ENCODE measurements at places on chromosomes 3 and 15.

GRCh38 chr3:195849322-195850074 lies 37.8 kb upstream of the MUC4 start:
- no peak for DNase-seq

DNA sequence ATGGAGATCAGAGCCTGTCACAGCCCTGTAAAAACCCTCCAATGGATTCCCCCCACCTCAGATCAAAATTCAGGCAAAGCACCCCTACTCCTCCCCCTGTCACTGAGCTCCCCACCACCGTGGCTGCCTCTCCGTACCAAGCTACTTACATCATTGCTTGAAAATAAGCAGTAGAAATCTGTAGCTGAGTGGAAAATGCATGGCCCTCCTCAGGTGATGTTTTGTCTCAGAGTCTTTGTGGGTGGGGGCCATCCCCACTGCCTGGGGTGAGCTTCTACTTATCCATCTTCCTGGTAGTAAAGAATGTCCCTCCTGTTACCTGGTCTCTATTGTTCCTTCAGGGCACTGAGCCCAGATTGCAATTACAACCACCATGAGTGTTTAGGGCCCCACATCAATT lies 34.5 kb downstream of the SLCO2A1 start:
- DNase-seq, result no peak

GRCh38 chr15:60362321-60363086 lies 35.3 kb downstream of the ANXA2 start:
- no peak for DNase-seq

DNA sequence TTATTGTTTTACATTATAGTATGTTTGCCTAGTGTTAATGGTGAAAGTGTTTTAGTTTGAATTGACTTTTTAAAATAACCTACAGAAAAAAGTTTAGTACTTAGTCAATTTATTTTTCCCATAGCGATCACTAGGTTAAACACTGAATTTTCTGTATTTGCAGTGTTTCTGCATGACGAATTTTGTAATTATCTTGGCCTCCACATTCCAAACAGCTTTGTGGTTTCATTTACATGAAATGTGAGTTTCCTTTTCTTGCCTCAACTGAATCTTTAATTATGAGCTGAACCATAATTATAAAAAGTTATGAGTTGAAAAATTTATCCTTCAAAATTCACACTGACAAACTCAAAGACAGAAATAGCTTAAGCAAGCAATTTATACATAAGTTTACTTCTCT lies 235.5 kb downstream of the CTNNB1 start:
- DNase-seq, result no peak

DNA sequence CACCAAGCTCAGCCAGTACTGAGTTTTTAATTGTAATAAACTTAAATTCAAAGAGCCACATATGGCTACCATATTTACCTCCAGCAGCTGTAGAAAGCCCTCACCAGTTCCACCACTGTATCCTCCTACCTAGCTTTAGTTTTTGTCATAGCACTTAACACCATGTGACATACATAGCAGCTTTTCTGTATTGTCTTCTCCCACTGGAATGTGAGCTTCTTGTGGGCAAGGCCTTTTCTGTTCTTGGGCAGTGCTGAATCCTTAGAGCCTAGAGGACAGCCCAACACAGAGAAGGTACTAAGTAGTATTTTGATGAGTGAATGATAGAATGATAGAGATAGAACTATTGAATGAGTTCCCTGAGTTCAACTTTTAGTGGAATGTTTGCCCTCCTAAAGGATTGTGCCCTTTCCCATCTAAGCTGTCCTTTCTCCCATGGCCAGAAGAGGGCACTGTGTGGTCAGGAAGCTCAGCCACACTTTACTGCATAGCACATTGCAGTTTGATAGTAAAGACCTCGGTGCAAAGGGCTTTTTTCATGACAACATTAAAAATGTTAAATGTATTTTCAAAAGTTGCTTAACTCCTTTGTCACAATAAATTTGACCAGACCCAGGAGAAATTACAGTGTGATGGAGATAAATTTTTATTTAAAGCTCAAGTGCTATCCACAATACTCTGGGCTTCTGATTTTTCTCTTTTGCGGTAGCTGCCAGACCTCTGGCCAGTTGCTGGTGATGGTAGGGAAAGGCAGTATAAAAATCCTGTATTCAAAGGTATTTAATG lies 115.8 kb downstream of the GHSR start:
- peak; percentile 67 for DNase-seq

GRCh38 chr3:139935016-139935865 lies at the start of gene CLSTN2:
TSS of gene CLSTN2 (plus strand) at chr3:139935185.
- peak; percentile 79 for DNase-seq

- no peak for DNase-seq
Observed at GRCh38 chr15:72135719-72136118, 17.5 kb downstream of the SENP8 start.

DNA sequence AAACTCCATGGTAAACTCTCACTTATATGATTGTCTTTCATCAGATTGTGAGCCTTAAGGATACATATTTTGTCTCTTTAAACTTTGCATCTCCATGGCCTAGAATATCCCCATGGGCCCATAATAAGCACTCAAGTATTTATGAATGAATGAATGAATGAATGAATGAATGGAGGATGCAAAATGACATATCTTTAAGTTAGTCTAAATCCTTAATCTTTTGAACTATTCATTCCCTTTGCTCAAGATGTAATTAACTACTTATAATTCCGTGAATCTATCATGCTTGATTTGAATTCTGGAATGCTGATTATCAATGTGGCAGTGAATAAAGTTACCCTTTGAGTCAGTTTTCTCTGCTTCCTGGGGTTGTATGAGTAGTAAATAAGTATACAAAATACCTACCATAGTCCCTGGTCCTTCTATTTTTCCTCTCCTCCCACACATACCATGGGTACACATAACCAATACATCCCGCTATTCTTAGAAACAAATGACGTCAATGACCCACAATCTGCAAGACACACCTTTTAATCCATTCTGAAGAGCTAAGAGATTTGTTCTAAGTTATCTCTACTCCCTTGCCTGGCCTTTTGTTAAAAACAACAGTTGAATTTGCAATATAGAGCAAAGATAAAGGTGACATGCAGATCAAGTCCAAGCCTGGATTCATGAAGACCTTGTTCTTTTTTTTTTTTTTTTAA lies 94.5 kb downstream of the FBN1 start:
- DNase-seq, result no peak

GRCh38 chr3:97821287-97821773 lies 481 bp upstream of the CRYBG3 start:
- DNase-seq, result peak; percentile 79

DNA sequence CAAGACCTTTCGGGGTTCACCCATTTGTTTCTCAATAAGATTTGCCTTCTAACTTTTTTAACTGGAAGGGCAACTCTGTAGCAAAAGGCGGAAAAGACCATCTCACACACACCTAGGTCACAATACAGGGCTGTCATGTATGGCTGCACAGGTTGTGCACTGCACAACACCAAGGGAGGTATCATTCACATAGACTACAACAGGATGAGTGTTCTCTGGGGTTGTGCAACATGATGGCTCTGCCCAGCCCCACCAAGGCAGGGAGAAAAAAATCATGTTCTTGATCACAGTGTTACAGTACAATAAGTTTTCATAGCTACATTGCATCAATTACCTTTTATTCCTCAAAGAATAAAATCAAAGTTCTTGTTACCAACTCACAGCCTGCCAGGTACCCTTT lies 52.8 kb downstream of the ANXA2 start:
- DNase-seq, result no peak

DNA sequence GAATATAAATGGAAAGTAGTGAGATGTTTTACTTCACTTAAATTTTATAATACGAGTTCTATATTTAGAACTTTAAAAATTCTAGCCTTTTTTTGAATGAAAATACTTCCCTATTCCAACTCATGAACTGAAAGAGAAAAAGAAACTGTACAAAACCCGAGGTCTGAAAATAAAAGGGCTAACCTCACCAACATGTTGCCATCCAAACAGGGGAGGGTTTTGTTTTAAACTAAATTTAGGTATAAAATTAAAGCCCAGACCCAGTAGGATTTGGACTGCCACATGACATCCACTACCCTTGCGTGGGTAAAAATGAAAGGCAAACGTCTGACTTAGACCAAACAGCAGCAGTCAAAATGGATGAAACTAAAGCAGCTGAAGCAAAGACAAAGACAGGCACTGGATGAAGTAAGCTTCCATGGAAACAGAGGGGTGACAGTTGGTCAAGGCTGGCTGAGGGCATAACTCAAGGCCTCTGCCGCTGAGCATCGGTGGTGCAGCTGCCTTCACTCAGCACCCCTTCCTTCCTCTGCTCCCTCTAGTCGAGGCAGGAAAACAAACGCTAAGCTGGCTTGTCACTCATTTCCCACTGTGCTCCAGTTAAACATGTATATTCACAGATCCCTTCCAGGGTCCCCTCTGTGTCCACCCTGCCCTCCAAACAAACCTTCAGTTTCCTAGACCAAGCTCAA lies 58.1 kb downstream of the TM4SF4 start:
- no peak for DNase-seq

DNA sequence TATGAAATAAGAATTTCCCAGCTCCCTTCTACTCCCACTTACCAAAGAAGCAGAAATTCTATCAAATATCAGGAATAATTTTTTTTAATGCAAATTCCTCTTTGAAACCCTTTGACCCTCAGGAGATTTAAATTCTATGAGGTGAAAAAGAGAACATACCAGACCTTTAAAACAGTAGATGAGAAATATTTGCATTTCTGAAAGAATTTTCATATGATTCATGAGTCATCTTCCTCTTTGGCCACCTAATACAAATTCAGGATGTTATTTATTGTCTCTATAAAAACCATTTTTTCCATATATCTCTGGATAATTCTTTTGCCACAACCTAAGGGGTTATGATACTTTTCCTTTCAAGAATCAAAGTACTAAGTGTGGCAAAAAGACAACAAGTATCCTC lies 67.3 kb upstream of the ST3GAL6 start:
- no peak for DNase-seq

DNA sequence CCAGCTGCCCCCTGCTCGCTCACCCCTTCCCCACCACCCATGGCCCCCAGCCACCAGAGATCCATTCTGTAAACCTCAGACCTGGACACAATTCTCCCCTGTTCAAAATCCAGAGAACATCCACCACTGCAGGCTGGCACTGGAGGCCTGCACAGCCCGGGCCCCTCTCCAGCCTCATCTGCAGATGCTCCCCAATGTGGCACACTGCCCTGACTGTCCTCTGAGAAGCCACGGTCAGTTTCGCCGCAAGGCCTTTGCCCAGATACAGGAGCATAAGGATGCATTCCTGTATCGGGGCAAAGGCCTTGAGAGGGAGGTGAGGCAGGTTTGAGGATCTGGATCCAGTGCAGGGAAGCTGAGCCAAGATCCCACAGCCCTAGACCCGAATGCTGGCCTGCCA lies 175.4 kb upstream of the LINGO1 start:
- DNase-seq, result no peak

DNA sequence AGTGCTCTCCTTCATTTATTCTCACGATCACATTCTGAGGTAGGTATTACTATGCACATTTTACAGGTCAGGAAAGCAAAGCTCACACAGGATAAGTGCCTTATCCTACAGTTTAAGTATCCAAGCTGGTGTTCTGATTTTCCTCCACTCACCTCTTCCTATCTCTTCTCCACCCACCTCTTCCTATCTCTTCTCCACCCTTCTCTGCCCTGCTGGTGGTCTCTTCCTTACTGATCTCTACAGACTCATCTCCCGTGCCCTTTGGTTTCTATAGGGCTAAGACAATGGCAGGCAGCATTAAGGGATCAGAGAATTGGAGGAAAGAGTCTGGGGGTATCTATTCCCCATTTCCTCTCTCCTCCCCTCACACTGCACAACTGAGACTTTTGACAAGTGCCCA lies 319.1 kb downstream of the FHIT start:
- no peak for DNase-seq

- DNase-seq, result no peak
Observed at GRCh38 chr15:59550530-59550929, 61.1 kb upstream of the GCNT3 start.

DNA sequence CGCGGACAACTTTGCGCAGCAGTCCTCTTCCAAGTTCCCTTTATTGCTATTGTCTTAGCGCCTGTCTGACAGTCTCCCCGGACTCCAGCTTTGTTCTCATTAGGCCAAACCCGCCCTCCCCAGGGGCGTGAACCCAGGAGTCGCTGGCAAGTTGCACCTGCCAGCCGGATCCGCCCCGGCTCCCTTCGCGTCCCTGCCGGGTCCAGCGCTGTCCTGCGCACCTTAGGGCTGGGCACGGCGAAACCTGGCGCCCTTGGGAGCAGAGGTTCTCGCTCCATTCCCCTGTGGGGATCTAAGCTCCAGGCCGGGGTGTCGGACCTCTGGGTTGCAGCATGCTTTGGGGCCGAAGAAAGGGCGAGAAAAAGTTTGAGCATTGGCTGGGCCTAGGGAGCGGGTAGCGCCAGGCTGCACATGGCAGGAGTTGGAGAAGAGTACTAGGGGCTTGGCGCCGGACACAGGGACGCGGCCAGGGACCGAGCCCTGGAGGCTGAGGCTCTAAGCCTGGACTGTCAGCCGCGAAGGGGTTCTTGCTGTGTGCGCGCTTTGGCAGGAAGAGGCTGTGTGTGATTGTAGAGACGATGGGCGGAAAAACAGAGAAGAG lies 335.1 kb upstream of the THRB start:
- peak; percentile 56 for DNase-seq

GRCh38 chr15:58355382-58355971 lies 76.3 kb upstream of the LIPC start:
- DNase-seq, result no peak

- DNase-seq, result peak; percentile 31
Observed at GRCh38 chr15:25790000-25790660, 73.0 kb downstream of the ATP10A start.

GRCh38 chr15:70382009-70382749 lies 284.5 kb upstream of the TLE3 start:
- no peak for DNase-seq

- no peak for DNase-seq
Observed at GRCh38 chr3:182911782-182912111, 68.6 kb downstream of the DCUN1D1 start.

DNA sequence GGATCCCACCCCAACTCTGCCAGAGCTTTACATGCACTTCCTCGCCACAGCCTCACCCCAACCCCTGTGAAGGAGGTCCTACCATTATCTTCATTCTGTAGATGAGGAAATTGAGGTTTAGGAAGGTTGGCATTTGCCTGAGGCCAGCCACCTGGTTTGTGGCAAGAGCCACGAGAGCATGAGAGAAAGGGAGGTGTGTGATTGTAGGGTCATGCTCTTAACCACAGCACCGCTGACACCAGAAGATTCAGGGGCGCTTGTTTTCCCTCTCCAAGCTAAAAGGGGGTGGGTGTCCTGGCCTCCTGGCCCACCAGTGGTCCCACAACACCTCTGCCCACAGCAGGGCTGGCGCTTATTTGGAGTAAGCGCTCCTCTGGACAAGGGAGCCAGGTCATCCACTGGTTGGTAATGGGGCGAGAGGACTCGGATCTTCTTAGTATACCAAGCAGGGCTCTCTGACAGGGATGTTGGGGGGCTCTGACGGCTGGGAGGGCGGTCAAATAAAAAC lies 691 bp downstream of the RHCG start:
- DNase-seq, result no peak

- no peak for DNase-seq
Observed at GRCh38 chr3:54900838-54901591, 26.8 kb downstream of the LRTM1 start.

DNA sequence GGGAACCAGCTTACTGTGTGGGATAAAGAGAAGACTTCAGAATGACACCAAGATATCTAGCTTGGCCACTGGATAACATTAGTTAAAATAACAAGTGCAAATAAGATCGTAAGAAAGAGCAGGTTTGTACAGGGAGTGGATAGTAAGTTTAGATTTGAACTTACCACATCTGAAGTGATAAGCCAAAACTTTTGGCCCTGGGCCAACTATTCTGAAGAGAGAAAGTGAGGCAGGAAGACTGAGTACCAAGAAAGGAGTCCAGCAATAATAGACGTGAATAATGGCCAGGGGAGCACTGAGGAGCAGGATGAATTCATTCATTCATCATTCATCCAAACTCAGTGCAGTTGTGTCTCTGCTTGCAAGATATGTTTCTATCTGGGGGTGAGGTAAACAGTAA lies 122.9 kb downstream of the PDE8A start:
- DNase-seq, result no peak
